ENCODE measurements at places on chromosomes 4 and X.
A peak's percentile ranks its signal among the peaks of the same experiment; 100 is the strongest.

DNA sequence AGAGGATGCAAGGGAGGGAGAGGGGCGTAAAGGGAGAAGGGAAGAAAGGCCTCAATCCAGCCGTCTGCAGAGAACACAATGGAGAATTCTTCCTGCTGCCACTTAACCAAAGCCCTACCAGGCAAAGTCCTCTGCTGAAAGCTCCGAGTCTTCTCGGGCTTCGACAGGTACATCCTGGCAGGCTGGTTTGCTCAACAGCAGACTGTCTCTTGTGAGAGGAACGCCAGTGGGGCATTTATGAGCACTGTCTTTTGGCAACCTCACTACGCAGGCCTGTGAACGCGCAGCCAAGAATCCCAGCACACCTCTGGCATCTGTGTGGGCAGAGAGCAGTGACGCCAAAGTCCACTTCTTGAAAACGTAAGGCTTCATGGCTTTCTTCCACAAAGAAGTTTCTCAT, 207.5 kb upstream of the FAM9B start:
- DNase-seq = peak; percentile 59

GRCh38 chr4:169566021-169566818, 46.2 kb downstream of the NEK1 start:
- no peak for DNase-seq

DNA sequence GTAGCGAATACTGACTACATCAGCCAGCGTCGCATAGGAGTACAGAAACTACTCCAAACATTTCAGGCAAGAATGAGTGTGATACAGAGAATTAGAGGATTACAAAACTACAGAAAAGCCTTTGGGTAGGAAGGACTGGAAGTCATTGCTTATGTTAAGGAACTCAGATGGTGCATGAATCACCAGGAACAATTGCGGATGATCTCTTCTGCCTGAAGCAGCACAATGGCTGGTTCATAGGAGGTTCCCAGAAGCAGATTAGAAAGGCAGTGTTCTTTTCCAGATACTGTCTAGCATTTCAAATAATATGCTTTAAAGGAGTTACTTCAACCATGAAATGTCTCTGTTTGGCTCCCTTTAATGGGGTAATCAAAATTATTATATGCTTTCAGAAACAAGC, 42.5 kb upstream of the MAP9 start:
- DNase-seq = no peak

GRCh38 chr4:136392576-136392975, 1139.7 kb downstream of the PCDH18 start:
- no peak for DNase-seq

- DNase-seq = no peak
Measured at GRCh38 chrX:115023139-115023538, 5.7 kb upstream of the IL13RA2 start.

GRCh38 chr4:111213531-111213930, 590.7 kb upstream of the PITX2 start:
- DNase-seq = no peak

GRCh38 chr4:143399113-143399949, 62.7 kb downstream of the GAB1 start:
- no peak for DNase-seq

DNA sequence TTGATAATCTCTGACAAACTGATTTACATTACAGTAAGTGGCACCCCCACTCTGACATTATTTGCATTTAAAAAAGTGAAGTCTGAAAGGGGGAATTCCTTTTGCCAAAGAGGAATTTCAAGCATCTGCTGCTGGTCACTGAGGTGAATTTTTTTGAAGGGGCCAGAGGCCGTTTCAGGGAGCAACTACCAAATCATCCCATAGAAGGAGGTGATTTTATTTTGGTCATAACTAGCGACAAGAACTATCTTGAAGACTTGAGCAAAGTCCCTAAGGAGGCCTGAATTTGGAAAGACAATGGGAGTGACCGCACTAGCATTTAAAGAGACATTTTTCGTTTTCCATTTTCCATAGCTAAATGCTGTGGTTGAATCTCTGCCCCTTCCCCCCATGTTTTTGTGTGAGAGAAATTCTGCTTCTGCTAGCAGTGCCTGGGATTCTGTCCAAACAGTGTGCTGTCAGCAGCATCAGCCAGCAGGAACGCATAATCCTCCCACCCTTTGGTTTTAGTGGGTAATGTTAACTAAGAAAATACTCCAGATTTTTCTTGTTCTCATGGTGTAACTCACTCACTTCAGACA, 110.1 kb upstream of the MED14 start:
- peak; percentile 74 for DNase-seq

GRCh38 chr4:156781852-156782251, 189.7 kb downstream of the PDGFC start:
- no peak for DNase-seq

DNA sequence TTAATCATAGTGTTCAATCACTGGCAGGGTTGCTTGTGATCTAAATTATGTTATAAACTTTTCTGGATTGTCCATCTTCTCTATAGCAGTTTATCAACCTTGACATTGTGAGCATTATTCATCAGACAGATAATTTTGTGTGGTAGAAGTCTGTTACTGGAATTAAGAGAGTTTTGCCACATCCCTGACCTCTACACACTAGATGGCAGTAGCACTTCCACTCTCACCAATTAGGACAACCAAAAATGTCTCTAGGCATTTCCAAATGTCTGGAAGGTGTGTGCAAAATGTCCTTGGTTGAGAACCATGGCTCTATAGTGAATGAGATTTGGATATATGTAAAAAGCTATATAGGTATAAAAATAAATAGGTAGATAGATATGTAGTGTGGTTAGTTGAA, 324.1 kb upstream of the FAM47C start:
- no peak for DNase-seq

GRCh38 chrX:142060191-142060590, 144.9 kb downstream of the MAGEC2 start:
- DNase-seq = no peak

- no peak for DNase-seq
Measured at GRCh38 chr4:152601156-152601555, 65.3 kb upstream of the FBXW7 start.

GRCh38 chr4:153794006-153794405, 5.1 kb upstream of the SFRP2 start:
- no peak for DNase-seq

GRCh38 chr4:152709675-152710438, 30.1 kb upstream of the TMEM154 start:
- peak; percentile 65 for DNase-seq

GRCh38 chr4:70670332-70671014, 4.2 kb upstream of the JCHAIN start:
- no peak for DNase-seq

DNA sequence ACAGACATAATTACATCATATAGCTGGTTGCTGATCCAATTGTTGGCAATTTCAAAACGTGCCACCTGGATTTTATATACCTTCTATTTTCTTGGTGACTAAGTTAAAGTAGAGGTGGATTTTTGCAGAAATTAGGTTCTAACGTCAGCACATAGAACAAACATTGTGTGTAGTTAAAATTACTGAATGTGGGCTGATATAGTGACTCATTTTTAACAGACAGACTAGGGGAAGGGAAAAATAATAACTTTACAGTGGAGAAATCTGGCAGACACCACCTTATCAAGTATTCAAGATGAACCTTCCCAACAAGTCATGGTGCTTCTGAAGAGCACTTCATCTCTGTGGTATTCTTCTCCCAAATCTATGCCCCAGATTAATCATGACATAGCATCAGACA, 134.5 kb downstream of the UCHL1 start:
- no peak for DNase-seq

DNA sequence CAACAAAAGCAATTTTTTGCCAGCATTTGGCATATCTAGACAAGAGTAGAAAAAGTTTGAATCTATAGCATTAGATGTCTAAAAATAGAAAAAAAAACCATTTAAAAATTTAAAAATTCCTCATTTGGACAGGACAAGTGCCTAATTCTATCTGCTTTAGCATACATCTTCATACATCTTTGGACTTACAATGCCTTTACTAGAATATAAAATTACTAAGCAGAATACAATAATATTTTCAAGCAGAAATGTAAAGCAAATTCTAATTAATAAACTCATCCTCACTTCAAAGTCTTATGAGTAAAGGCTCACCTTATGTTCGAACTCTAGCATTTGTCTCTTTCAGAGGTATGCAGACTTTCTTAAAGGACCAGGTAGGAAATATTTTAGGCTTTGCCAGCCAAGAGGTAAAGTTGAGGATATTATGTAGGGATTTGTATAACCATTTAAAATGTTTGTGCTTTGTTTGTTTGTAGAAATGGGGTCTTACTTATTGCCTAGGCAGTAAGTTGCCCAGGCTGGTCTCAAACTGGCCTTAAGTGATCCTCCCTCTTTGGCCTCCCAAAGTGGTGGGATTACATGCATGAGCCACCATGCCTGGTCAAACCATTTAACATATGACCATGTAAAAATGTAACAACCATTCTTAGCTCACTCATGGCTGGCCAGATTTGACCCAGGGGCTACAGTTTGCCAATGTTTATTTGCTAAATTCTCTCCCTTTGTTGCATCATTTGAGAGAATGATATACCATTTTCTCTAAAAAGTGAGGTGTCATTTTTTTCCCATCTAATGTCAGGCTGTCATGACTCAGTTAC, 29.1 kb downstream of the UGDH start:
- no peak for DNase-seq

- DNase-seq = no peak
Measured at GRCh38 chr4:8215001-8215427, 15.9 kb downstream of the SH3TC1 start.

- DNase-seq = no peak
Measured at GRCh38 chrX:97842468-97843199, 958.9 kb downstream of the RPA4 start.

DNA sequence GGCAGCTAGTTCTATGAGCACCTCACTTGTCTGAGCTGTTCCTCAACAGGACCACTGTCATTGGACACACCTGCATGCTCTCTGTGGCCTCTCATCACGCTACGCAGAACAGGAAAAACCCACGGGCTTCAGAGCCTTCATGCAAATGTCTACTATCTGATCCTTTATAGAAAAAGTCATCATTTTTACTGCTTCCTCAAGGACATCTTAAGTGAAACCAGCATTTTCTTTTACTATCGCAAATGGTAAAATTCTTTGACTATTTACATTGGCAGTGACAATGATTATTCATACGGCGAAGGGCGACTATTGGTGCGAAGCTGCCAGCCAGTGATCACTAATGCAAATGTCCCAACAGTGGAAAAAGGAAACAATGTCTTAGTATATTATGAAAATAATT, 147.0 kb downstream of the AFAP1 start:
- DNase-seq = no peak

- DNase-seq = no peak
Measured at GRCh38 chrX:40524423-40524822, 56.3 kb upstream of the ATP6AP2 start.

DNA sequence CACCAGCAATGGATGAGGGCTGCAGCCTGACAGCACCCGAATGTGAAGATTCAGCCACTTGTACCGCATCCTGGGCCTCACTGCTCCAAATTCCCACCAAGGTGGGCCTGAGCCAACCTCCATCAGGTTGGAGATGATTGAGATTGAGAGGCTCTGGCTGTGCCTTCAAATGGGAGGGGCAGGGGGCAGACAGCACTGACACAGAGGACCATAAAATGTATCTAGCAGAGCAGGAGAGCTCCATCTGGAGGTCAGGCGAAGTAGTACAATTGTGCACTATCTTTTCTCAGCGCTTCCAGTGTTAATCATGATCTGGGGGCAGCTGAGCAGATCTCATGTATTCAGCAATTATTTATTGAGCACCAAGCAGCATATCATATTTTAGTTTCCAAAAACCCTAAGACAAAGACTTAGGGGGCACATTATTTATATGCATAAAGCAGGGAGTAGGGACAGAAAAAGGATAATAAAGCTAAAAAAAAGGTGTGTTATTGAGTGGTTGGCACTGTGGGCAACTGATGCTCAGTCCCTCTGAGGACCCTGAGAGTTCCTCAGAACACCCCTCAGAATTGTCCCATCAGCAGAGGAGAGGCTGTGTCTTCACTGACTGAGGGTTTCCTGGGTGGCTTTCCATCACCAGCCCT, 31.6 kb upstream of the C1QTNF7 start:
- DNase-seq = peak; percentile 76

DNA sequence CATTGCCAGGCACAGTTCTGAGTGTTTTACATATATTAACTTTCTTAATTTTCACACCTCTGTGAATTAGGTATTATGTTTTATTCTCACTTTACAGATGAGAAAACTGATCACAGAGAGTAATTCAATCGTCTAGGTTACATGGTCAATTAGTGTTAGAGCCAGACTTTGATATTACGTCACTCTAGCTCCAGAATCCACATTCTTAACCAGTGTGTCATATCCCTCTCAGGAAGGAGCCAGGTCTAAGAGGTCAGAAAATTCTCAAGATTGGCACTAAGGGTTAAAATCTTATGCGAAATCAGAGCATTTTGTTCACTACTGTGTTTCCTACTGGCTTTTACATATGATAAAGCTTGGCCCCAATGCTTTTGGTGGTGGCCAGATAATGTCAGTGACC, 7.4 kb downstream of the DMP1 start:
- no peak for DNase-seq

DNA sequence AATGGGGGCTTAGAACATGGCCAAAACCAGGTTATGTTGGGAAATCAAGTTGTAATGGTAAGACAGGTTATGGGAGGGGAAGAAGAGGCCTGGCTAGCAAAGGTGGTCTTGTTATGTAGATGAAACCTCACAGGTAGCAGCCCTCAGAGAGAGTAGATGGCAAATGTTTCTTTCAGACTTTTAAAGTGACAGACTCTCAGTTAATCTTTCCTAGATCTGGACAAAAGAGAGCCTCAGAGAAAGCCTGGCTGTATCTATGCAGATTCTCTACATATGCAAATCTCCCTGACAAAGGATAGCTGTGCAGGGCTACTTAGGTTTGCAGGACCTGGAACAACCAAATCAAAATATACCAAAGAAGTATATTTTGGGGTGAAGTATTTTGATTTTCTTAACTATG, 284.1 kb upstream of the AMOT start:
- DNase-seq = no peak

DNA sequence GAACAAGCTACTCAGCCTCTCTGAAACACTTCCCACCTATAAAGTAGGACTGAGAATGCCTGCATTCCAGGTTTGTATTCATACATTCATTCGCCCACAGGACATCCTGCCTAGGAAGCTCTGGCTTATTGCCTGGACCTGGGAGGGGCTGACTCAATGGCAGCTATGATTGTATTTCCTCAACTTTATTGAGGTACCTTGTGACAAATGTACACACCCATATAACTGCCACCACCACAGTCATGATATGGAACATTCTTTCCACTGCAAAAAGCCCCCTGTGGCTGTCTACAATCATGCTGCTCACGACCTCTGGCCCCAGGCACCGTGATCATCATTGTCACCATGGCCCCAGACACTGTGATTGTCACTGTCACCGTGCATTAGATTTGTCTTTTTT, 68.3 kb downstream of the ABLIM2 start:
- no peak for DNase-seq

GRCh38 chr4:78100060-78100459, 42.9 kb downstream of the FRAS1 start:
- no peak for DNase-seq

- DNase-seq = peak; percentile 77
Measured at GRCh38 chr4:110619463-110620247, 3.2 kb downstream of the PITX2 start.

Data from islet precursor cell (in vitro differentiated cells).